ENCODE measurements at places on chromosomes 1 and 21.

DNA sequence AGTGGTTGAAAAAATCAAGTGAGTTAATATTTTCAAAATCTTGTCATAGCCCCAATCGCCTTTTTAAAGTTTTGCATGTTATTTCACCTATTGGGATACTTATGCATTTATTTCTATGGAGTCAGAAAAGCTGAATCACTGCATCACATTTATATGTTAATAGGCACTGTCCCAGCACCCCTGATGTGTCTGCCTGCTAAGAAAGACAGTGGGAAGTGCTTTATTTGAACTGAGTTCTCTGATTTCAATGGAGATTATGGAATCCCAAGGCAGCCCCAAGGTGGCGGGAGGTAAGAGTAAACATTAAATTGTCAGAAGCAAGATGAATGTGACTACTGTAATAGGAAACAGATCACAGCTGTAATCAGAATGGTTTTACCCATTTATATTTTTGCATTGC, 2225.7 kb downstream of the NCAM2 start:
- DNase-seq = no peak

DNA sequence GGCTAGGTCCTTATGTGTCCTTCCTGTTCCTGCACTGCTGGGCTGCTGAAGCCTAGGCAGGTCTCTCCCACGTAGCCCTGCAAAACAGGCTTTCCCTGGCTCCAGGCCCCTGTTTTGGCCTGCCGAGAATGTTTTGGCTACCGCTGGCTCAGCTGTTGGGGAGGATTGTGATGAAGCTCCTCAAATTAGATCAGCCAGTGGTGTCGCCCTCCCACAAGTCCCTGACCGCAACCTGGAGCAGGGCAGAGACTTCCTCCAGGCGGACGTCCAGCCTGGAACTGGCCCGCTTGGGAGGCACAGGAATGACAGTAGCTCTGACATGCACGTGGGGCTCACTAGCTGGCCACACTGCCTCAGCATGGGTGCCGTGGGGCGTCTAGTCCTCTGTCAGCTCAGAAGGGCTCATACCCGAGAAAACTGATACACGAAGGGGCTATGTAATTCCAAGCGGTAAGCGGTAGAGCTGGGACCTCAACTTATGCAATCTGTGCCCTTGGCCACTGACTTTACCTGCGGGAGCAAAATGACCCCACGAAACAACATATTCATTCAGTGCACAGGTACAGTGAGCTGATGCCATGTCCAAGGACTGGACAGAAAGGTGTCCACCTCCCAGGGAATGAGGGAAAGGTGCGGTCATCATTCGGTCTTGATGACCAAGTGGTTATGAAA, 26.6 kb downstream of the DHRS3 start:
- no peak for DNase-seq

GRCh38 chr1:60842304-60842703, 240.1 kb upstream of the NFIA start:
- DNase-seq = no peak

DNA sequence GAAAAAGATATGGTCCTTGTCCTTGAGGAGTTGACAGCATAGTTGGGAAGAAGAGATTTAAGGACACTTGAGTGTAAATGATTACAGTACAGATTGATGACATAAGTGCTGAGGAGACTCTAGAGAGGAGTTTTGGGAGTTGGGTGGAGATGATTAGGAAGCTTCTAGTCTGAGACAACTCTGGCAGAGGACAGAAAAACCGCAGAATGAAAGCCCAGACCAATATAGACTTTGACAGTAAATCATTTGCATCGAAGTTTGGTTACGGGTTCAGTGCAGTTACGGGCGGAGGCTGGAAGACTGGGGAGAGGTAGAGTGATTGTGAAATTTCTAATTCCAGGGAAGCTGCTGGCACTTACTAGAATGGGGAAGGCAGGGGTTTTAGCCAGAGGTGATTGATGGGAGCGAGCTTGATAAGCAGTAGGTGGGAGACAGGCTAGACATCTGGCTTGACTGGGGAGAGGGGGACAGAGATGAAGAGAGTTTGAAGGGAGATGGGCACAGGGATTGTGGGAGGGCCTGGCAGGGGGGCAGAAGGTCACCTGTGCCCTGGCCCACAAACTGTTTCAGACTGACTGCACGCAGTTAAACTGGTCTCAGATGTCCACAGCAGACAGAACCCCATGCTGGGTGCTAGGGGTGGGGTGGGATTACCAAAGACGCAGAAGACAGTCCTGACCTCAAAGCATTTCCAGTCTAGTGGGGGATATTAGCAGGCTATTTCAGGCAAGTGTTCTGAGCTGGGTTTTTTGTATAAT, 20.1 kb downstream of the SH2D2A start:
- no peak for DNase-seq

- no peak for DNase-seq
Measured at GRCh38 chr1:245583575-245584330, 429.0 kb downstream of the KIF26B start.

- DNase-seq = no peak
Measured at GRCh38 chr21:20215959-20216358, 782.2 kb upstream of the NCAM2 start.

DNA sequence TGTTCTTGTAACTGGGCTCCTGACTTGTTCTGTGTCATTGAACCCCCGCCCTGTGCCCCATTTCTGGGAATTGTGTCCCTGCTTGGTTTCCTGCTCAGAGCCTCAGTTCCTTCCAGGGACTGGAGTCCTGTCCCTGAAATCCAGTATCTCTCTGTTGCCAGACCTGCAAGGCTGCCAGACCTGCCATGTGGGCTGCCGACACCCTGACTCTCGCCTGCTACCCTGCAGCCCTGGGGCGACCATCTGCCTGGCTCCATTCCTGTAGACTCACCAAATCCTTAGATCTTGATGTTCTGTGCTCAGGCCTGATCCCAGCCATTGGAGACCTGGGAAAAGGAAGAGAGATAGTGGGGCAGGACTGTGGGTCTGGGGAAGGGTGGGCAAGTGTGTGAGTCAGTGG, 383.3 kb upstream of the PROX1 start:
- no peak for DNase-seq

DNA sequence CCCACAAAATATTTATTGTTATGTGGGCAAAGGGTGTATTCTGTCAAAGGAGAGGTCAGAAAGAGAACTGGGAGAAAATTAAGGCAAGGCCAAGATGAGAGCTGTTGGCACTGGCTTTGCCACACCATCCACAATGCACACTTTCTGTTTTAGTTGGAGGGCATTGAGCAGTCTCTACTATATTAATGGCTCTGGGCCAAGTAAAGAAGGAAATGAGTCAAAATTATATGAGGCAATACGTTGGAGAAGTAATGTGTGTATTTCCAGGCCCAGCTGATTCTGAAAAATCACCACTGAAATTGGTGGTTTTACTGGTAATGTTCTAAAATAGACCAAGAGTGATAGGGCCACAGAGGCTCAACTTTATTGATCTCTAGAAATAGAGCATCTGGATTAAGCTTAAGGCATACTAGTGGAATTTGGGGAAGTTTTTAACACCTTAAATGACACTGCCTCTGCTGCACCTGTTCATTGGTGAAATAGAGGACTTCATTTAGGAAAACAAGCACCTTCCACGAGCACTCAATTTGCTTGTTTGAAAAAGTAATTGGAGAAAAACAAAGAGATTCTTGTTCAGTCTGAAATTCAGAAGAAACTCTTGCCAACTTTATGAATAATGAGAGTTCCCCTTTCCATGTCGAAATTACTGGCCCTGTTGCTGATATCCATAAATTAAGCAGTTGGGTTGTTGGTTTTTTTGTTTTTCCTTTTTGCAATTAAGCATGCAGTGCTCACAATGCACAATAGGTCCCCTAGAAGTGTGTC, 424.9 kb downstream of the ADGRL2 start:
- no peak for DNase-seq

DNA sequence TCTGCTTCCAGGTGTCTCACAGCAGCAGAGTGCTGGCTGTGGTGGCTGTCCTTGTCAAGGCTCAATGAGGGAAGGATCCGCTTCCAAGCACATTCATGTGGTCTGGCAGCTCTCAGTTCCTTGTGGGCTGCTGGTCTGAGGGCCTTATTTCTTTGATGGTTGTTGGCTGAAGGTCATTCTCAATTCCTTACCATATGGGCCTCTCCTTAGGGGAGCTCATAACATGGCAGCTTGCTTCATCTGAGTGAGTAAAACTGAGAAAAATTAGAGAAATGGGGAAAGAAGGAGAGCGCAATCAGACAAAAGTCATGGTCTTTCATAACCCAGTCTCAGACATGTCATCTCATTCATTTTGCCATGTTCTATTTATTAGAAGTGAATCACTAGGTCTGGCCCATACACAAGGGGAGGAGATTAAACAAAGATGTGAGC, 81.7 kb upstream of the TSPAN2 start:
- no peak for DNase-seq

GRCh38 chr1:30680879-30681278, 42.5 kb downstream of the MATN1 start:
- DNase-seq = no peak

DNA sequence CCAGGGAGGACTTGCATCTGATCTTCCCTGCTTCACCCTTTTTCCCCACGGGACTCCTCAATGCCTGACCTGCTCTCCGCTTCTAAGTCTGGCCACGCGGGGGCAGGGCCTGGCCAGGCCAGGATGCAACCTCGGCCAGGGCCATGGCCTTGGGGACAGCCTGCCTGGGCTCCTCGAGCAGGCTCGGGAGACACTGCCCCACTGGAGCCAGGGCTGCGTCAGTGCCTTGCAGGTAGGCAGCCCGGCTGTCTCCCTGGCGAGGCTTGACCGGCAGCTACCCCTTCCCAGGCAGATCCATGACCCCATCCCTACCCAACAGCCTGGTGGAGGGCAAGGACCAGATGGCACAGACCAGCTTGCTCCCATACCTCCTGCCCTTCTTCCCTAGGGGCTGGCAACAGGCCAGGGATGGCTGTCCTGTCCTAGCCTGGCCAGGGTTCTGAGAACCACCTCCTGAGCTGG, 2.7 kb upstream of the PRDM16 start:
- no peak for DNase-seq

- no peak for DNase-seq
Measured at GRCh38 chr1:200909757-200910239, 15.1 kb downstream of the INAVA start.

- DNase-seq = no peak
Measured at GRCh38 chr1:197526736-197527371, 248.4 kb downstream of the DENND1B start.

DNA sequence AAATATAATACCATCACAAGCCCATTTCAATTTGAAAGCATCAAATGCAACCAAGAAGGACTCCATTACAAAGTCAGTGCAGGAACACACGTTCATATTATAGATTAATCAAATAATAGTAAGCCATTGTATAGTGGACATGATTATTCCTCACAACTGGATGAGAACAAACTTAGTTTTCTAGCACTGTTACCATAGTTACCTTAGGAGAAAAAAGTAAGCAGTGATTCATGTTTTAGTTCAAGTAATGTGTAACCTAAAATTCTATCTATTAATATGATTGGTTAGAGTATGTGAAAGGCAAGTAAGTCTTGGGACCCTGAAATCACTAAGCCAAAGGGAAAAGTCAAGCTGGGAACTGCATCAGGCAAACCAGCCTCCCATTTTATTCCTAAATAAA, 15.2 kb downstream of the SSX2IP start:
- DNase-seq = no peak

GRCh38 chr1:186503190-186503589, 42.3 kb upstream of the PDC start:
- no peak for DNase-seq

GRCh38 chr1:224393294-224393693, 36.6 kb downstream of the CNIH4 start:
- DNase-seq = no peak

GRCh38 chr1:47918257-47918867, 78.8 kb downstream of the TRABD2B start:
- no peak for DNase-seq

- DNase-seq = no peak
Measured at GRCh38 chr1:20666146-20666545, 5.0 kb upstream of the DDOST start.

DNA sequence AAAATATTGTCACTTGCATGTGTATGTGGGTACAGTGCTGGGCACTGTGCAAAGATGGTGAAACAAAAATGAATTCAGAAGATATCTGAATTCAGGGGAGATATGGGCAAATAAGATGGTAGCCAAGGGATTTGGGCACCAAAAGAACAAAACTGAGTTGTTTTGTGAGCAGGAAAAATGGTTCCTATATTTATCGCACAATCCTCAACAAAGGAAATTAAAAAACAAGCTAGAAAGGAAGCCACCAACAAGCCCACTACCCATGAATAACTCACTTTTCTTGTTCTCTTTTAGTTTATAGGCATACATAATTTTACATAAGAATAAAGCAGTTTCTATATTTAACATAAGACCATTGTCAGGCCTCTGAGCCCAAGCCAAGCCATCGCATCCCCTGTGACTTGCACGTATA, 40.7 kb upstream of the VASH2 start:
- no peak for DNase-seq

Data from AG09319 (cell line).